Left renal cortex interstitium (tissue), 4 donors: ENCODE measurements at places on chromosomes 12 and 14.
A peak's percentile ranks its signal among the peaks of the same experiment; 100 is the strongest.

- DNase-seq = no peak
Measured at GRCh38 chr12:26878661-26879119, 45.7 kb upstream of the ITPR2 start.

- DNase-seq = no peak
Measured at GRCh38 chr12:53738406-53739213, 11.4 kb upstream of the CALCOCO1 start.

DNA sequence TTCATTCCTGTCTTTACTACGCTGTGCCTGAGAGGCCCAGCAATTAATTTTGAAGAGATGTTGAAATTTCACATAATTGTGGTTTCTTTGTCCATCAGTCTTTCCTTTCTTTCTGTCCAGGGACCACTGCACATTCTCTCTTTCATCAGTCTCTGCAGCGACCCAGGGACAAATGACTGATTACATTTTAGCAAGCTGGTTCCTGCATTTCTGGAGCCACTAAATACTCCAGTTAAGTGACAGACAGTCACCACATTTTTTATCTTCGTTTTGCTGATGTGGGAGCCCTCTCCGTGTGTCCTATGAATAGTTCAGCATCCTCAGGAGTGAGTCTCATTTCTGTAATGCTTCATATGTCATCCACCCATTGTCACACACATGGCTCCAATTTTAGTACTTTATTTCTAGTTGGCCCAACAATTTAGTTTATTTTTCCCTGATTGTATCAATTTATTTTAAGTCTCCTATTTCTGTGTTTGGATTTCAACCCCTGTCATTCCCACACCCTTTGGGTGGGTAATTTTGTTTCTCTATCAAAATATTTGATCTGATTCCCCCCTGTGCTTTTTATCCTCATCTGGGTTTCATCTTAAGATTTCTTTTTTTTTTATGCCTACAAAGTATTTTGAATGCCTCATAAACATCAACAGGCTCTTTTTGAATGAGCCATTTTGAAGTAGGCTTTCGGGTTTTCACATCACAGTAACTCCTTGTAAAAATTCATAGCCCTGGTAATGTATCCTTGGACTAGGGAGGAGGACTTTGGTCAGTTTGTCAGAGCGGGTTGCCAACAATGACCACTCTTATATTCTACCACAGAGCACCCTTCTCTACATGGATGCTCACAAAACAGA, 1196.5 kb downstream of the GALC start:
- no peak for DNase-seq

GRCh38 chr12:64452559-64453329, 824 bp downstream of the TBK1 start:
- DNase-seq = no peak

GRCh38 chr12:108174641-108175040, 45.6 kb downstream of the WSCD2 start:
- DNase-seq = no peak

DNA sequence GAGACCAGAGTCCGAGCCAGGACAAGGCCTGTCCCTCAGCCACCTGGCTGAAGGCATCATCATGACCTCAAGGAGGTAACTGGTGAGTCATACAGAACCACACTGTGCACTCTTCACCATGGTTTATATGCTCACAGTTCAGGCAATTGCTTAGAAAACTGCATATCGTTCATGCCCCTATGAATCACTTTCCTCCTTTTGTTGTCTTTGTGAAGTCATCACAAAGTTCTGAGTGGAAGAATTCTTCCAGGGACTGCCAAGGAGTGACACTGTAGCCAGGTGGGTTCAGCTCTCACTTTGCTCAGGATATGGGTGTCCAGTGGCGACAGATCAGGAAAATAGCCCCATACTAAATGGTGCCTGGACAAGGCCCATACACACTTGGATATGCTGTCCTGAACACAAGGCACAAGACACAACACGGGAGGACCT, 92.5 kb downstream of the DPF3 start:
- no peak for DNase-seq

DNA sequence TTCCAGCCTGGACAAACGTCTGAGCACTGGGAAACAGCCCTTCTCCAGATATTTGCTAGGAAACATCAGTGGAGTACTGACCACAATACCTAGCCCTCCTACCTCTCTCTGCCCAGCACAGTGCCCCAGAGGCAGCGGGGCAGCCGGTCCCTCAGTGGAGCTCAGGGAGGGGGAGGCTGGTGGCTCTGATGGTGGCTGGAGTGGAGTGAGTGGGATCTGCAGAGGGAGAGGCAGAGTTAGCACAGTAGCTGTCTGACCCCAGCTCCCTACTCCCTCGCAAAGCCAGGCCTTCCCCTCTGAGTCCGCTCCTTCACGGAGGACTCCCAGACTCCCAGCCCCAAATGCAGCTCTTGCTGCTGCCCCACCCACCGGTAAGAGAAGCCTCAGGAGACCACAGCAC, 30.0 kb downstream of the NCKAP5L start:
- no peak for DNase-seq

- DNase-seq = no peak
Measured at GRCh38 chr12:2841056-2841650, 6.3 kb upstream of the NRIP2 start.

- DNase-seq = no peak
Measured at GRCh38 chr12:42129595-42130204, 15.0 kb downstream of the GXYLT1 start.

DNA sequence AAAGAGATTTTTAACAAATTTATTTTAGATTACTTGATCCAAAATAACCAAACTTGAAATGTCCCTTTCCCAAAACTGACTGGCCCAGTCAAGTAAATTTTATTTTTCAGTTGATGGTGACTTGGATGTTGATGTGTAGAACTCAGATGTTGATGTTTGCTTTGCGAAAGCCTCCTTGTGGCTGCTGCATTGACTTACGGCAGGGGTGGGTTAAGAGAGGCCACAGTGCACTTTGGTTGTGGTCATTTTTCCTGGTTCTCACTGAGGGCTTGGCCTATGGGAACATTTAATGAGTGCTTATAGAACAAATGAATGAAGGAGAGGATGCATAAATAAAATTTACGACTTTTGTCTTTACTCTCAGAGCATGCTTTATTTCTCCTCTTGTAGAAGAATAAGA, 52.6 kb downstream of the SLCO1B3 start:
- DNase-seq = no peak

DNA sequence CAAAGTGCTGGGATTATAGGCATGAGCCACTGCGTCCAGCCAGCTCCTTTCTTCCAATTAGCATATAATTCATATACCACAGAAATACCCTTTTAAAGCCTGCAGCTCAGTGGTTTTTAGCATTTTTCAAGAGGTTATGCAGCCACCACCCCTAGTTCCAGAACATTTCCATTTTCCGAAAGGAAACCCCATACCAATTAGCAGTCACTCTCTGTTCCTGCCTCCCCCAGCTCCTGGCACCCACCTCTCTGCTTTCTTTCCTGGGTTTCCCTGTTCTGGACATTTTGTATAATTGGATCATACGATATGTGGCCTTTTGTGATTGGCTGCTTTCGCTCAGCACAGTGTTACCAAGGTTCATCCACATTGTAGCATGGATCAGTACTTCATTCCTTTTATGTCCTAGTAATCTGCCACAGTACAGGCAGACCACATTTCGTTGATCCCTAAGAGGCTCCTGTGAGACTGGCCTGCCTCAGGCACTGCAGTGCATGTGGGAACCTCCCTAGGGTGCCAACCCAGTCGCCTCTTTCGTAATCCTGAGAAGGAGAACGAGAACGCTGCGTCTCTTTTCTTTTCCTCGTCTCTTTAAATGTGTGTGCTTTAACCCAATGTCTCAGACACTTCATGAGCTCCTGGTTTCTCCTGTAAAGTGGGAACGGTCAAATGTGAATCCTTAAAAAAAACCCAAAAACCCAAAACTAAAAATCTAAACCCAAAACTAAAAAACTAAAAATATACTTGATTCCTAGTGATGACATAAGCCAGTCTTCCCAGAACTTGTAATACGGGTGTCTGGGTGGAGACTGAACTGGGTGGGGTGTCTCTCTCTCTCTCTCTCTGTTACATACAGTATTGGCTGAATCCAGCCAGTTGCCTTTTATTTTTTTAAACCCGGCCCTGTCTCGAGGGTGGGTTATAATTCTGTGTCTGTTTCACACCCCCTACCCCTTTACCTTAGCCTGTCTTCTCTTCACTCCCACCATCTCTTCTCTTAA, 14.7 kb downstream of the AACS start:
- no peak for DNase-seq

DNA sequence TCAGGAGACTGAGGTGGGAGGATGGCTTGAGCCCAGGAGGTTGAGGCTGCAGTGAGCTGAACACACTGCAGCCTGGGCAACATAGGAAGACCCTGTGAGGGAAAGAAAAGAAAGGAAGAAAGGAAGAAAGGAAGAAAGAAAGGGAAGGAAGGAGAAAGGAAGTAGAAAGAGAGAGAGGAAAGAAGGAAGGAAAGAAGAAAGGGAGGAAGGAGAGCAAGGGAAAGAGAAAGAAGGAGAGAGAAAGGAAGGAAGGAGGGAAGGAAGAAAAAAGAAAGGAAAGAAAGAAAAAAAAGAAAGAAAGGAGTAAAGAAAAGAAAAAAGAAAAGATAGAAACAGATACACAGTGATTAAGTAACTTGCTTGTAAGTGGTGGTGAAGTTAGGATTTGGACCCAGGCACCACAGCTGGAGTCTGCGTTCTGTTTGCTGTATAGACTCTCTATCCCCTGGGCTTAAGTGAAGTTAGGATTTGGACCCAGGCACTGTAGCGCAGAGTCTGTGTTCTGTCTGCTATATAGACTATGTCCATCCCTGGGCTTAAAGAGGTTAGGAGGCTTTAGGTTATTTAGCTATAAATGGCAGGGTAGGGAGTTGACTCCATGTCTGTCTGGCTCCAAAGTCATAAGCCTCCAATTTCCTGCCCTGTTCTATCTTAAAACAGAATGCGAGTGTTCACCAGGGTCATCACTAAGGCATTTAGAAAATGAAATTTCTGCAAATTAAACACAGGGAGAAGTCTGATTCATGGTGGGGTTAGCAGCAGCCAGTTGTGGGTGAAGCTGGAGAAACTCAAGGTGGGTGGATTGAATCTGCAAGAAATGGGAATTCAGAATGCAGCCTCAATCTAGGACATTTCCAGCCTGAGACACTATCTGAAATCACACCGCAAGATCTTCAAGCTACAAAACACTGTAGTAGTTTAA, 13.3 kb upstream of the C12orf75 start:
- no peak for DNase-seq

- DNase-seq = no peak
Measured at GRCh38 chr14:50871228-50871627, 625 bp upstream of the ABHD12B start.

- peak; percentile 68 for DNase-seq
Measured at GRCh38 chr12:56565510-56566101, 44.0 kb downstream of the RBMS2 start.

GRCh38 chr12:65876898-65877721, 52.8 kb downstream of the HMGA2 start:
- no peak for DNase-seq

DNA sequence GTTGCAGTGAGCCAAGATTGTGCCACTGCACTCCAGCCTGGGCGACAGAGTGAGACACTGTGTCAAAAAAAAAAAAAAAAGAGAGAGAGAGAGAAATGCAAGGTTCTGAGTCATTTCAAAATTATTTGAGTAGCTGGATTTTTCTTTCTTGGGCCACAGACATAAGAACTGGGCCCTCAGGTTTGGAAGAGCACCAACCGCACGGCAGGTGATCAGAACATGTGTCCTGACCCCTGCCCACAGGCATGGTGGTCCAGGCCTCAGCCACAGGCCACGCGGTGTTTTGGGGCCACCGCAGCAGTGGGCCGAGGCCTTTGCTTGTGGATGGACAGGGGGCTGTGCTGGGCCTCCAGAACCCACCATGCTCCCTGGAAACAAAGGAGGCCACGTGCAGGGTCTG, 126.7 kb downstream of the CALM1 start:
- DNase-seq = no peak

GRCh38 chr12:111163422-111163821, 205.5 kb downstream of the PHETA1 start:
- DNase-seq = no peak

- no peak for DNase-seq
Measured at GRCh38 chr12:6226002-6226678, 25.9 kb downstream of the CD9 start.

GRCh38 chr14:23428686-23429495, 6.6 kb downstream of the MYH7 start:
- no peak for DNase-seq

DNA sequence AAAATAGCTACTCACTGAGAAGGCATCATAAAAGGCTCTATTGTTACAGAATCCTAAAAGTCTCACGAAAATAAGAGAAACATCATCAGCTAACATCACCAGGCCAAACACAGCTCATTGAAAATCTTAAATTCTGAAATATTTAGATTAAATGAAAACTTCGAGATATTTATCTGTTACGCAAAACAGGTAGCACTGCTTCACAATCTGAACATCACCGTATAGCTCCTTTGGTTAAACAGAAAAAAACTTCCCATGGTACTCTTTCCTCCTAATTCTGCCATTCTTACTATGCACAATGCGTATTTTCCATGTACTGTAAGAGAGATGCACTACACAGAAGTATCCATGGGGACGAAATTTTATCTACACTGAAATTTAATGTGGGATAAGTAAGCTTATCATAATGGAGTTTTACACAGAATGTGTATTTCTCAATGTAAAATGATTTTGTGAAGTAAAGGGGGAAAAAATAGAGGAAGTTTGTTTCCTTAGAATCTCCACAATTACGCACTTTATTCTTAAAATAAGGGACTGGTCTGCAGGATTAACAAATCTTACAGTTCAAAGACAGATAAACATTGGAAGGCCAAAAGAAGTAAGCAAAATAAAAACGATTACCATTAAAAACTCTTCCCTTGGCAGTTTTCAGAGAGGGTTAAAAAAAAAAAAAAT, 1.9 kb downstream of the SGPP1 start:
- no peak for DNase-seq

DNA sequence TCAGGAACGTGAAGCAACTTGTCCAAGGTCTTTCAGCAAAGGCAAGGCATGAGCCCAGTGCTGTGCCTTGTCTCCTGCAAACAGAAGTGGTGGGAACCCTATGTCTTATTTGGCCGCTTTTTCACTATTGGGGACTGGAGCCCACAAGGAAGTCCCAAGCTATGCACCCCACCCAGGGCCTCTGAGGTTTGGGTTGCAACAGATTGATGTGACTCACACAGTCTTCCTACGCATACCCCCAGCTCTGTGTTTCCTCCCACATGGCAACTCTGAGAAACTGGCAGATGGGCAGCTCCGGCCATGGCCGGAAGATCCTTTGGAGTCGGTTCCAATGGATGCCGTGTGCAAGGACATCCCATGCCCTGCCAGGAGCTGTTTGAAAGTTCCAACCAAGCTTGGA, 28.3 kb upstream of the CMKLR1 start:
- no peak for DNase-seq

DNA sequence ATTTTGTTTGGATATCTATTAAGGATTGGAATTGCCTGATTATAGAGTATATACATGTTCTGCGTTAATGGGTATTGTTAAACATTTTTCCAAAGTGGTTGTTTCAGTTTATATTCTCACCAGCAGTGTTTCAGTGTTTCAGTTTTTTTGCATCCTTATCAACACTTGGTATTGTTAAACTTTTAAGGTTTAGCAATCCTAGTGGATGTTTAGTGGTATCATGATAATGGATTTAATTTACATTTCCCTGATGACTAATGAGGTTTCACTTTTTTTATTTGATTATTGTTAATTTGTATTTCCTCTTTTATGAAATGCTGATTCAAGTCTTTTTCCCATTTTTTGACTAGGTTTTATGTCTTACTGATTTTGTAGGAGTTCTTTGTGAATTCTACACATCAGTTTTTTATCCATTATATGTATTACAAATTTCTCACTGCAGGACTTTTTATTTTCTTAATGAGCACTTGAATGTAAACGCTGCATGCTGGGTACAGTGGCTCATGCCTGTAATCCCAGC, 23.7 kb downstream of the YLPM1 start:
- DNase-seq = no peak

- DNase-seq = no peak
Measured at GRCh38 chr14:95577870-95578269, 43.0 kb downstream of the GLRX5 start.

- peak; percentile 45 for DNase-seq
Measured at GRCh38 chr12:107131832-107132616, 38.7 kb upstream of the CRY1 start.
